ENCODE measurements at places on chromosomes 2 and 18.

- DNase-seq: no peak
These were observed 577.1 kb downstream of the ARHGAP15 start for GRCh38 chr2:143706354-143706753.

DNA sequence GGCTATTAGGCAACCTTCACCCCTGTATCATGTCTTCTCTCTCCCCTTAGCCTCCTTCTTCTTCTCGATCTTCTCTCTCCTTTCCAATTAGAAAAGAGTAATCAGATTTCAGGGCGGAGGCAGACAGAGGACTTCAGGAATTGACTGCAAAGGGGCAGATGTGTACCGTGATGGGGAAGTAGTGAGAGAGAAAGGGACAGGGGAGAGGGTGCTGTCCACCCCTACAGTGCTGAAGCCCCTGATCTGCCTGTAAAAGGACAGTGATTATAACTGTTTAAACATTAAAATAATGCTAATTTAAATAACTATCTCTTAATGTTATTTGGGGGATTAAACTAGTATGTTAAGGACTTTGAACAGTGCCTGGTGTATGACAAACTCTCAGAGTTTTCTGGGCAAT is 178.5 kb downstream of the ACTR3 start:
- DNase-seq: no peak

- DNase-seq: no peak
These were observed 203.4 kb upstream of the TRIB2 start for GRCh38 chr2:12513339-12513738.

GRCh38 chr2:201149064-201149820 is 33.3 kb downstream of the CFLAR start:
- no peak for DNase-seq

- no peak for DNase-seq
These were observed 44.8 kb downstream of the RAB3GAP1 start for GRCh38 chr2:135096665-135097446.

GRCh38 chr2:145652036-145652435 is 1132.1 kb upstream of the ZEB2 start:
- no peak for DNase-seq

DNA sequence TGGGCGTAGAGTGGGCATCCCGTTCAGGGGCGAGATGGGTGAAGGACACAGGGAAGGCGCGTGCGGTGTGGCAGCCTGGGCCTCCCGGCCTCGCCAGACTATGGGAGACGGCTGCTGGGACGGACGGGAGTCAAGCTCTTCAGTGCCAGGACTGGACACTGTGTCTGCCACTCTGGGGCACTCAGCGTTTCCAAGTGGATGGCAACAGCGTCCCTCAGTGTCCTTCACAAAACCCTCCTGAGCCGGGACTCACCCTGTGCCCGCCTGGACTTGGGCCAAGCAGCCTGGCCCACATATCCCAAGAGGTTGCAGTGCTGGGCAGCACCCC is 16.3 kb upstream of the BOK start:
- DNase-seq: no peak

Data from stimulated activated CD8-positive, alpha-beta memory T cell treated with anti-CD3 and anti-CD28 coated beads, Interleukin-4, amount 100 ng/mL, for 1 hour (primary cell).